ENCODE measurements at places on chromosomes 2 and 18. TPM values are rescaled to one million over a fixed set of nuclear protein-coding genes. Genes with fewer than 3 reads are reported as not detected.

- H3K27ac ChIP-seq = no peak overlapping the region
- H3K4me1 ChIP-seq = no peaks in the 10 kb centered on the region
- no peak overlapping the region for H3K4me3 ChIP-seq
- H3K27me3 ChIP-seq = no peaks in the 10 kb centered on the region
- DNase-seq = no peak
These were observed 240.1 kb upstream of the VRK2 start for GRCh38 chr2:57806449-57806968.

DNA sequence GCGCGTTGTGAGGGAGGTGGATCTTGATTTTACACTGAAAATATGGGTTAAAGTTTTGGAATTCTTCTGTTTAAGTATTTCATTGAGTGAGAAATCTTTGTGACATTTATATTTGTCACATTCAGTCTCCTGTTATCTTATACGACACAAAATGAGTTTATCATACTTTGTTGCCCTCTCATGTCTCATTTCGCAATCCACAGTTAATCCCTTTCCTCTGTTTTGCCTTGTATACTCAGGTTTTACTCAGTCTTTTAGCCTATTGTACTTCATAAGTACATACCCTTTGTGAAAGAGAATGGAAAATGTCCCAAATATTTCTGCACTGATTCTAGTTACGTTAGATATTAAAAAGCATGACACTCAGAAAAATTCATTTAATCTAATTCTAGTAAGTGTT lies 142.7 kb downstream of the ATP9B start:
- no peak overlapping the region for H3K4me3 ChIP-seq
- no peaks in the 10 kb centered on the region for H3K4me1 ChIP-seq
- H3K27ac ChIP-seq = no peak overlapping the region
- DNase-seq = peak; percentile 22
- no peaks in the 10 kb centered on the region for H3K27me3 ChIP-seq

GRCh38 chr18:596288-596881 lies 403 bp upstream of the CLUL1 start:
- H3K27me3 ChIP-seq = peaks cover 18% of the 10 kb centered on the region
- H3K4me1 ChIP-seq = no peaks in the 10 kb centered on the region

DNA sequence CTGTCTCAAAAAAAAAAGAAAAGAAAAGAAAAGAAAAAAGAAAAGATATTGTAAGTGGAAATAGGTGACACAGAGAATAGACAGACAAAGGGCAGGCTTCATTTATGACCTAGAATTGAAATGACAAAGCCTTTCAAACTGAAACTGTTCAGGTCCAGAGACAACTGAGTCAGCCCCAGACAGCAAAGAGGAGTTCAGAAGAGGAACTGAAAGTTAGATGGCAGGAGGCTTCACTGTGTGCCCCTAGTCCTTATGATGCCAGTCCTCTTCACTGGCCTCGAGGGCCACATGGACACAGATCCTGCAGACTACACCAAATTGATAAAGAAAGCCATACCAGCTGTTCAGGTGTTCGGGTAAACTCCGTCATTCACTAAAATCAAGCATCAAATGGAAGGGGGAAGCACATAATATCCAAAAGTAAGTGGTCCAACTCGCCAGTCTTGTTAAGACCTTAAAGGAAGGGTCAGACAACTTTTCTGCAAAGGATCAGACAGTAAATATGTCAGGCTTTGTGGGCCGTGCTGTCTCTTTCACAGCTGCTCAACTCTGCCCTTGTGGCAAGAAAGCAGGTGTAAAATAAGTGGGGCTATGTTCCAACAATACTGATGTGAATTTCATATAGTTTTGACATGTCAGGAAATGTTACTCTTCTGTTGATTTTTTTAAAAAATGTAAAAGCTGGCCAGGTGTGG lies 231.9 kb upstream of the MGAT5 start:
- H3K4me1 ChIP-seq = peaks cover 4% of the 10 kb centered on the region
- no peaks in the 10 kb centered on the region for H3K27me3 ChIP-seq
- no peak overlapping the region for H3K4me3 ChIP-seq

DNA sequence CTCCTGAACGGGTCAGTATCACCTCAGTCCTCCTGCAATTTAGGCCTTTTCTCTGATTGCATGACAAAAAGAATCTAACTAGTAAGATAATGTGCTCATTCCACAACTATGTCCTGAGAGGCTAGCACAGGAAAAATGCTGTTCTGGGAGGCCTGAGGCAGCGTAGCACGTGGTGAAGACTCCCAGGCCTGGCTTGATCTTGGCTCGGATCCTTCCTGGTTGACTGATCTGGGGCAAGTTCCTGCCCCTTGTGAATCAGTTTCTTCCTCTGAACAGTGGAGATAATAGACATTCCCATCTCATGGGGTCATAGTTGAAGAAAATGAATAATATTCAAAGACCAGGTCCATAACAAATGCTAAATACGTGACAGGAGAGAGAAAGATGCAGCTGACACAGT lies 12.3 kb downstream of the FBLN7 start:
- peak; percentile 95 for DNase-seq
- H3K4me1 ChIP-seq = peaks cover 10% of the 10 kb centered on the region
- H3K27ac ChIP-seq = peak overlapping the region; percentile 43
- no peak overlapping the region for H3K4me3 ChIP-seq
- no peaks in the 10 kb centered on the region for H3K27me3 ChIP-seq
- no peaks in the 10 kb centered on the region for H3K36me3 ChIP-seq

- no peaks in the 10 kb centered on the region for H3K27me3 ChIP-seq
- peak overlapping the region; percentile 31 for H3K27ac ChIP-seq
- H3K4me1 ChIP-seq = peaks cover 20% of the 10 kb centered on the region
These were observed 6.0 kb upstream of the GLI2 start for GRCh38 chr2:120729406-120730399.

DNA sequence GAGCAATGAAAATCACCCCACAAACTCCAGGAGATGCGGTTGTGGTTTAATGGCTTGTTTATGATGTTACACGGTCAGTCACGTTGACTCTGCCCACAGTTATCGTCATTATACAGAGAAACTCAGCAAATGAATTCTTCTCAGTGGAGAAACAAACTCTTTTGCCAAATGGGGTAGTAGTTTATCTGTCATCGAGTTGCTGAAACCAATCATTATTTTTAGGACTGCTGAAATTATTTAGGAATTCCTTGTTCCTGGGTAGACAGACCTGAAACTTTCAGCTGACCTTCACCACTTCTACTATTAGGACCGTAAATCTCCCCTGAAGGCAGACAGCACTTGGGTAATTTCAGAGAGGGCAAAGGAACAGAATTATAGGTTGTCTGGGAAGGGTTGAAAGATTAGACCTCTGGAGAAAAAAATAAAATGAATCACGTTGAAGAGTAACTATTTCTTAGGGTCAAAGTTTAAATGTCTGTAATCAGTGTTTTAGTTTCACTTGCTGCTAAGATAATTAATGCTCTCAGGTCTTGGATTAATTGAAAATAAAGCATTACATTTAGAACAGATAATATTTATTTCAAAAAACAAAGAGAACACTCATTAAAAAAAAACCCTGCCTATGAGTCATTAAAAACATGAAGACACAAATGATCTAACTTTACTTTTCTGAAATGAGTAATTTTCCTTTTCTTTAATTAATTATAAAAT lies 52.1 kb upstream of the LYPD6 start:
- H3K4me1 ChIP-seq = no peaks in the 10 kb centered on the region
- no peak overlapping the region for H3K27ac ChIP-seq
- H3K27me3 ChIP-seq = no peaks in the 10 kb centered on the region
- no peaks in the 10 kb centered on the region for H3K36me3 ChIP-seq

DNA sequence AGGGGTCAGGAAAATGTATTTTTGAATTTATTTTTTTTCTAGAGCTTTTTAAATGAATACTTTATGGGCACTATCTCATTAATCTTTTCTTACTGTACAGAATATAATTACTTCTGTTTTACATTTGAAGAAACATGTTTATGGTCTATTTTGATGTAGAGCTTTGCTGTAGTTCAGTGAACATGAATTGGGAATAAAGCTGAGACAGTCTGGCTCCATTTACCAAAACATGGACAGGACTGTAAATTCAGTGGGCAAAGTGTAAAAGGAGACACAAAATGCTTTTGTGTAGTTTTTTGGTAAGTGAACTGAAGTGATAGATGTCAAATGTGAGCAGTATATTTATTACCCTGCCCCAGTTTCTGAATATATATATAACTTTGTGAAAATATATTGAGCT lies 1298.8 kb upstream of the NXPH2 start:
- H3K4me3 ChIP-seq = no peak overlapping the region
- DNase-seq = no peak
- H3K4me1 ChIP-seq = no peaks in the 10 kb centered on the region
- H3K27ac ChIP-seq = no peak overlapping the region
- no peaks in the 10 kb centered on the region for H3K27me3 ChIP-seq

GRCh38 chr2:98880266-98881152 lies 55.5 kb downstream of the CRACDL start:
- peaks cover 6% of the 10 kb centered on the region for H3K27me3 ChIP-seq
- no peak for DNase-seq
- no peaks in the 10 kb centered on the region for H3K4me1 ChIP-seq
- no peak overlapping the region for H3K27ac ChIP-seq
- no peaks in the 10 kb centered on the region for H3K36me3 ChIP-seq
- no peak overlapping the region for H3K4me3 ChIP-seq

GRCh38 chr2:48112911-48113680 lies 206.8 kb upstream of the FBXO11 start:
- H3K4me3 ChIP-seq = no peak overlapping the region
- no peaks in the 10 kb centered on the region for H3K36me3 ChIP-seq
- peaks cover 10% of the 10 kb centered on the region for H3K4me1 ChIP-seq
- H3K27me3 ChIP-seq = no peaks in the 10 kb centered on the region
- DNase-seq = peak; percentile 17

GRCh38 chr2:236730393-236730792 lies 160.8 kb downstream of the ACKR3 start:
- H3K4me1 ChIP-seq = peaks cover 3% of the 10 kb centered on the region
- no peak for DNase-seq
- no peak overlapping the region for H3K4me3 ChIP-seq
- peaks cover 14% of the 10 kb centered on the region for H3K27me3 ChIP-seq
- H3K27ac ChIP-seq = no peak overlapping the region

DNA sequence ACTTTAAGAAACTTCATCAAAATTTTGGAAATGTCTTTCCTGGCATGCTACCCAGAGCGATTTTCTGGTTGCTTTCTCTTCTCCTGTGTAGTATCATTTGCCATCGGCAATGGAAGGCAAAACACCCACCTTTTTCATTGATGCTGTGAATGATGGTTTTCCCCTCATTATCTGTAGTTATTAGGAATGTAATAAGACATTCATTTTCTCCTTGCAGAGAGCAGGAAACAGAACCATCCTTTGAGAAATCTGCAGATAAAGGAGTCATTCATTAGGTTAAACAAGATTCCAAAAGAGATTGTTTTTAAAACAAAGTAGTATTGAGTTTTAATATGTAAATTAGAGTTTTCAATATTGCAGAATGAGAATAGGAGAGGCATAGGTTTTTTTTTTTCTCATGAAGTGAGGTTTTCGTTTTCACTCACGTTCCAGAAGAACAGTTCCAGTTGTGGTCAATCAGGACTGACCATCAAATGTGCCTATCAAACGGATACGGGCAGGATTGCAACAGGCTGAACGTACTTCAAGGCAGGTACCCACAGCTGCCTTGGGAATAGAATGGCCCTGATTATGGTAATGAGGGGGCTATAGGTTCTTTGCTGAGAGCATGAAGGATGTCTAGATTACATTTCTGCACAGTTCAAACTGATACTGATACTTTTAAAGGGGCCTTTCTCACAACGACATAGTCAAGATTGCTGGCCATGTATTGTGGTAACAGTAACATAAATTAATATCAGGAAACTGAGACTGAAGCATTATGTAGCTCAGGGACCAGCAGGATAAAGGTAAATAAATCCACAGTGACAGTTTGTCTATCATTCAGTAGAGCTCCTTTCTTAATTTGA lies 49.8 kb upstream of the PLA2R1 start:
- no peak for DNase-seq
- H3K27ac ChIP-seq = no peak overlapping the region
- H3K27me3 ChIP-seq = no peaks in the 10 kb centered on the region
- H3K36me3 ChIP-seq = no peaks in the 10 kb centered on the region
- H3K4me1 ChIP-seq = no peaks in the 10 kb centered on the region
- H3K4me3 ChIP-seq = no peak overlapping the region

DNA sequence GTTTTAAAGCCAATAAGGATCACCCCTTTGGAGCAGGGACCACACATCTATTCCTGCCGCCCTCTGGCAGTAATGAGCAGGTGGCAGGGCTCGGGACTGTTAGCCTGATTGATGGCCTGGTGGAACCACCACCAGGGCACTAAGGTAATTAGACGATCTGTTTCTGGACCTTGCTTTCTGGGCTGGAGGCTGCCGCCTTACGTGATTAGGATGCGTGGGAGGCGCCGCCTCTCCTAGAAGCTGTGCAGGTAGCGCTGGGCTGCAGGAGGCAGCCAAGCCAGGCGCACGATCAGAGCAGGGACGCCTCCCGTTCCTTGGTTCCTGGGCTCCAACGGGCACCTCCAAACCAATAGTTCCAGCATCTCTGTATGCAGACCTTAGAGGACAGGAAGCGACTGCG lies 242.6 kb upstream of the RAB12 start:
- no peaks in the 10 kb centered on the region for H3K36me3 ChIP-seq
- peaks cover 3% of the 10 kb centered on the region for H3K27me3 ChIP-seq
- no peak overlapping the region for H3K27ac ChIP-seq
- peaks cover 13% of the 10 kb centered on the region for H3K4me1 ChIP-seq
- H3K4me3 ChIP-seq = no peak overlapping the region

- H3K27me3 ChIP-seq = no peaks in the 10 kb centered on the region
- peaks cover 4% of the 10 kb centered on the region for H3K36me3 ChIP-seq
- peak; percentile 89 for DNase-seq
- H3K4me3 ChIP-seq = no peak overlapping the region
- H3K4me1 ChIP-seq = peaks cover 15% of the 10 kb centered on the region
- no peak overlapping the region for H3K27ac ChIP-seq
These were observed 37.1 kb downstream of the EVA1A start for GRCh38 chr2:75523313-75524275.

DNA sequence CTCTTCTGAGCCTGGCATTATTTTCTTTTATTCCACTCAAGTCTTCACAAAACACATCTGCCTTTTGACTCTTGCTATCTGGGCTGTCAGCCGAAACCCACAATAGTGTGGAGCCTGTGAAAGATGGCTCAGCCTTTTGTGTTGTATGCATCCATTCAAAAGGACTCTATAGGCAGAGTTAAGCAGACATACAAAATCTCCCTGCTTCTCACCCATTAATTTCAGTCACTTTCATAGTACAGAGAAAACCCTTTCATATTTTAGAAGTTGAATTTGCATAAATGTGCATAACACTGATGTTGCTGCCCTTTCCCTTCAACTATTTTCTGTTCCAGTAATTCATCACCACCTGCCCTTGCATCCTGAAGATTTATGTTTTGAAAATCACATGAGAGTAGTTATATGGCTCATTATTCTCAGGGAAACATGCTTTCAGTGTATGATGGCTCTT lies 154.6 kb downstream of the EVA1A start:
- no peaks in the 10 kb centered on the region for H3K4me1 ChIP-seq
- H3K4me3 ChIP-seq = no peak overlapping the region
- H3K27ac ChIP-seq = no peak overlapping the region
- H3K27me3 ChIP-seq = peaks cover 21% of the 10 kb centered on the region
- DNase-seq = no peak
- no peaks in the 10 kb centered on the region for H3K36me3 ChIP-seq

- H3K36me3 ChIP-seq = no peaks in the 10 kb centered on the region
- DNase-seq = no peak
- no peak overlapping the region for H3K27ac ChIP-seq
- no peak overlapping the region for H3K4me3 ChIP-seq
- H3K4me1 ChIP-seq = no peaks in the 10 kb centered on the region
- H3K27me3 ChIP-seq = no peaks in the 10 kb centered on the region
These were observed 43.5 kb downstream of the DHRS9 start for GRCh38 chr2:169112841-169113240.

MAP3K2 gene
- 31.9 TPM for total RNA-seq

GCA gene
- total RNA-seq = 3.6 TPM

KIAA2012 gene
- total RNA-seq = under 0.01 TPM

SYT4 gene
- total RNA-seq = not detected

FBLN7 gene
- total RNA-seq = under 0.01 TPM

COLEC12 gene
- 2.3 TPM for total RNA-seq

Measured in IMR-90 (cell line).